ENCODE measurements at places on chromosomes 2 and 18.

DNA sequence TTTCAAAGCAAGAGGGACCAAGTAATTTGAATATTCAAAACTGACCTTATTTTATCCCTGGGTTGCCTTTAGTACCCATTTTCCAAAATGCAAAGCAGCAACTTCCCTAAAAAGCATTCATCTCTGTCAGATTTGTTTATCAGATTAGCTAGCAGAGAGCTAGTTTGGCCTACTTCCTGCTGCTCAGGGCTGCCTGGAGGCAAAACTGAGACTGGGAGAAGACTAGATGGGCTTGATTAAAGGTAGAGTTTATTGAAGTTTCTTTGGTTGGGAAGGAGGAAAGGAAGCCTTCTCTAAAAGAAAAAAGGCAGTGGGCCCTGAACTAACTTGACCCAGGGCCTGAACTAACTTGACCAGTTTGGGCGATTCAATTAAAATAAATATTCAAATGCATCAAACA is 426.1 kb upstream of the FAM98A start:
- DNase-seq = no peak

- DNase-seq = no peak
Observed at GRCh38 chr2:120750488-120751210, 15.0 kb downstream of the GLI2 start.

GRCh38 chr2:238169708-238170251 is 11.0 kb downstream of the ERFE start:
- no peak for DNase-seq

- no peak for DNase-seq
Observed at GRCh38 chr2:3641841-3642421, 16.1 kb upstream of the ALLC start.

- no peak for DNase-seq
Observed at GRCh38 chr18:31658670-31659575, 25.5 kb downstream of the B4GALT6 start.

DNA sequence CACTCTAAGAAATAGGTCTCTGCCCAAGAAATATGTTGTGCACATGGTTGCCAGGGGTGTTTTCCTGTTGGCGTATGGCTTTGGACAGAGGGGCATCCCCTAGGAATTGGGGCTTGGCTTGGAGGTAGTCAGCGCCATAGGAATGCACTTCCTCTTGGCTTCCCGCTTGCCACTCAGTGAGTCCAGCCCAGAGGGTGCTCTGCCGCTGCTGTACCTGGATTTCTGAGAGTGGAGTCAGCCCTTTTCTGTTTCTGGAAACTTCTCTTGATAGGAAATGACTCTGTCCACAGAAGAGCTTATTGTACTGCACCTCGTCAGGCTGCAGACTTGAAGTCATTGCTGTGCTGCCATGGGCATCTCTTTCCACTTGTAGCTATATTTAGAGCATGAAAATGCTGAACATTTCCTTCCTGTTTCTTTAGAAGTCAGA is 116.7 kb upstream of the MGAT5 start:
- DNase-seq = no peak

Measured in right renal cortex interstitium (tissue), 3 donors.